ENCODE measurements at places on chromosomes 6 and 20. TPM values are rescaled to one million over a fixed set of nuclear protein-coding genes. Genes with fewer than 3 reads are reported as not detected.

PLEKHG1 gene
- 66.2 TPM for total RNA-seq

CCDC170 gene
- total RNA-seq, result 3.5 TPM

PSORS1C1 gene
- 0.22 TPM for total RNA-seq

SNAP91 gene
- 68.5 TPM for total RNA-seq

UNC5CL gene
- 1.2 TPM for total RNA-seq

LINC00237 gene
- total RNA-seq, result 2.1 TPM

SLC22A23 gene
- total RNA-seq, result 27.3 TPM

GLP1R gene
- total RNA-seq, result 0.88 TPM

OTOR gene
- total RNA-seq, result not detected

TGM3 gene
- 0.66 TPM for total RNA-seq

FAM83C gene
- total RNA-seq, result 0.16 TPM

GSTA4 gene
- 70.9 TPM for total RNA-seq

HCK gene
- 4.9 TPM for total RNA-seq

ANGPT4 gene
- 0.60 TPM for total RNA-seq

FKBP1C gene
- total RNA-seq, result not detected

GTSF1L gene
- not detected for total RNA-seq

CALHM4 gene
- not detected for total RNA-seq

PRKN gene
- 19.5 TPM for total RNA-seq

RBPJL gene
- not detected for total RNA-seq

ECT2L gene
- not detected for total RNA-seq

SCRT2 gene
- 4.3 TPM for total RNA-seq

MYL9 gene
- 15.0 TPM for total RNA-seq

MACROD2 gene
- total RNA-seq, result 65.6 TPM

NRN1 gene
- 23.0 TPM for total RNA-seq

VARS2 gene
- total RNA-seq, result 30.6 TPM

C6orf52 gene
- total RNA-seq, result not detected

KIF13A gene
- total RNA-seq, result 68.6 TPM

HLA-DQA2 gene
- not detected for total RNA-seq

C20orf141 gene
- not detected for total RNA-seq

RSPO3 gene
- 9.5 TPM for total RNA-seq

IMPG1 gene
- total RNA-seq, result 68.0 TPM

ADGRF5 gene
- 28.0 TPM for total RNA-seq

ZSCAN31 gene
- total RNA-seq, result 16.6 TPM

GJA10 gene
- total RNA-seq, result 2.5 TPM
